Pericardium fibroblast (primary cell): ENCODE measurements at places on chromosomes 11 and 22. TPM values are rescaled to one million over a fixed set of nuclear protein-coding genes. Genes with fewer than 3 reads are reported as not detected.

The PATE4 gene
- not detected in 2 replicates for total RNA-seq

The P2RX6 gene
- 4.1 and 4.3 TPM in 2 replicates for total RNA-seq

The HBG1 gene
- total RNA-seq: not detected in 2 replicates

The FOLR1 gene
- total RNA-seq: 2.5 TPM in 1 of 2 replicates, not detected in the other

The SCGB1D1 gene
- total RNA-seq: not detected in 2 replicates

The ALDH3B1 gene
- total RNA-seq: 26.4 and 46.8 TPM in 2 replicates
